ENCODE measurements at places on chromosomes 6 and 20.

GRCh38 chr6:71707059-71707458, 179.3 kb upstream of the RIMS1 start:
- no peak for DNase-seq

- DNase-seq: no peak
Measured at GRCh38 chr6:31651602-31652191, 764 bp downstream of the BAG6 start.

- DNase-seq: no peak
Measured at GRCh38 chr6:98932381-98932780, 15.4 kb downstream of the FBXL4 start.

GRCh38 chr20:17688965-17689364, 6.9 kb upstream of the RRBP1 start:
- DNase-seq: no peak

DNA sequence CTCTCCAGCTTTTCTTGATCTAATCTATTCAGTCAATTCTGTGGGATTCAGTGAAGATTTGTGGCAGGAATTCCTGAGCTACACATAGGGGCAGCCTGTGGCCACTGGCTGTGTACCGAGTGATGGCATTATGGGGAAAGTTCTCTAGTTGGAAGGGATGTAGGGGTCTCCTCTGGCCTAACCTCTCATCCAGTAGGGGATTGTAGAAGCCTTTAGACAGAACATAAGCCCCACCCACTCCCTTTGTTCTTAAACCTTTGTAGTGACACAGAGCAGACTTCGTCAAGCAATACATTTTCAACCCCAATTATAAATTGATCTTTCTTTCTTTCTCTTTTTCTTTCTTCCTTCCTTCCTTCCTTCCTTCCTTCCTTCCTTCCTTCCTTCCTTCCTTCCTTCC, 188.9 kb downstream of the QKI start:
- DNase-seq: no peak

- no peak for DNase-seq
Measured at GRCh38 chr6:149231778-149232177, 85.7 kb upstream of the TAB2 start.

GRCh38 chr6:119672725-119673124, 323.2 kb upstream of the MAN1A1 start:
- no peak for DNase-seq

Data from stimulated activated CD4-positive, alpha-beta T cell treated with anti-CD3 and anti-CD28 coated beads, Interleukin-2, amount 100 ng/mL, for 48 hours (primary cell).